H1 (cell line): ENCODE measurements at places on chromosomes 4 and X.

DNA sequence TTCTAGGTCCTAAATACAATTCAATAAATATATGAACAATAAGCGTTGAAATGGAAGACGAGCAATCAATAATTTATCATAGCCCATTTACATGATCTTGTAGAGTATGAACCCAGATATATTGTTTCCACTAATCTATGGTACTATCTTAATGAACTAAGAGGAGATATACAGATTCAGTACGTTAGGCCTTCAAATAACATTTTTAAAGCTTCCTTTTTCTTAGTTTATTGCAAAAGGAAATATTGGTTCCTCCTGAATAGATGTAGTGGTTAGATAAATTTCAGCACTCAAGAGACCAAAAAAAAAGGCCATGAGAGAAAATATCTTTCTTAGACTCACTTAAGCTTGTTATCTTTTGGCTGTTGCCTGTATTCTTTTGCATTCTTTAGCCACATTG, 147.5 kb upstream of the PITX2 start:
- no peak for DNase-seq

- no peak for DNase-seq
These were observed 514.4 kb downstream of the RPA4 start for GRCh38 chrX:97398030-97398551.

GRCh38 chr4:531076-531475, 32.1 kb downstream of the PIGG start:
- no peak for DNase-seq

DNA sequence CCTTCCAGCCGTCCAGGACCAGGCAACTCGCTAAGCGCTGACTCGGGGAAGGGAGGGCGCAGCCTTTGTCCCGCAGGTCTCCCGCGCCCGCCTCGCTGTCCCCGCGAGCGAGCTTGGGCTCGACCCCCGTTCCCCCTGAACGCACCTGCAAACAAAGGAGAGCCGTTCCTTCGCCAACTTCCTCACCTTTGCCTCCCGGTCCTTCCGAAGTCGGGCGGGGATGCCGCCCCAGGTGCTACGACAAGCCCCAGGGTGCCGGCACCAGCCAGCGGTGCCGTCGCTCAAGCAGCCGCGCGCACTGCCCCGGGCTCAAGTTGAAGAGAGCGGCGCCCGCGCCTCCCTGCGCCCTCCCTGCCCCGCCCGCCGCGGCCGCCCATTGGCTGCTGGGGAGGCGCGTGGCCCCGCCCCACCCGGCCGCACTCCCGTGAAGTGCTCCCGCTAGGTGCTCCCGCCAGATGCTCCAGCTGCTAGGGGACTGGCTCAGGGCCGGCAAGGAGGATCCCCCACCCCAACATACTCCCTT, 107.1 kb downstream of the NSUN7 start:
- DNase-seq: peak; percentile 90

GRCh38 chr4:10045481-10045880, 24.2 kb upstream of the SLC2A9 start:
- no peak for DNase-seq

DNA sequence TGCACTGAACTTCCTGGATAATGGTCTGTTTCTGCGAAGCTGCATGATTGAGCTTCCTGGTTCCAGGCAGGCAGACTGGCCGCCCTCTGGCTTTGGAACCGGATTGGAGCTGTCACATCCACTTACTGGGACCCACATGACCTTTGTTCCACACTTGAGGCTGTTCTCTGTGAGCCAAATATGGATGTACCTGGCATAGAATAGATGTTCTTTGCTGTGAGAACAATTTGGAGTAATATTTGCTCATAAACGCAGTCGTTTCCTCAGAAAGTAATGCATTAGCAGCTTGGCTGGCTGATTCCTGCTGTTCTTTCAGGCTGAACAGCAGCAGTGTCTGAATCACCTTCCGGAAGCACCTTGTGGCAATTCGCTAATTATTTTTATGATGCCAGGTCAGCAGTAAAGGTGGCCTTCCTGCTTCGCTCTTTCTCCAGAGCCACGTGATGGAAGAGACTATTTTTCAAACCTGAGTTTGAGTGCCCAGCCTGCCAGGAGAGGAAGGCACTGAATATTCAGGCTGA, 78.1 kb upstream of the BOD1L1 start:
- DNase-seq: no peak

- peak; percentile 85 for DNase-seq
These were observed 11.7 kb upstream of the GAGE10 start for GRCh38 chrX:49291615-49292337.

GRCh38 chr4:105246712-105247111, 100.0 kb downstream of the TET2 start:
- DNase-seq: no peak

DNA sequence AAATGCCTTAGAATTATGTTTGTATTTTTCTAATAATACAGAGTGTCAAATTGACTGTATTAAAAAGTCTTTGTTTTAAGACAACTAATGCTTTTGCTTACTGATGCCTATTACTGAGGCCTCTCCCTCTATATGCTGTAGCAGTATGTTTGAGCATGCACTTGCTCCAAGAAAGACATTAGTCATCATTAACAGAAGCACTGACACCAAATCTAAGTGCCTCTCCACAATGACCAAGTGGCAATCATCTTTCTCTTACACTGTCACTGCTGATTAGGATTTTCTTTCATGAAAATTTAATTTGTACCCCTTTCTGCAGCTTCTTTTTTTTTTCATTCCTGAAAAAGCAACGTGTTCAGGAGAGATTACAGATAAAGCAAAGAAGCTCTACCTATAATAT, 11.1 kb upstream of the MAB21L2 start:
- no peak for DNase-seq

GRCh38 chr4:108635070-108635655, 14.8 kb downstream of the RPL34 start:
- no peak for DNase-seq

DNA sequence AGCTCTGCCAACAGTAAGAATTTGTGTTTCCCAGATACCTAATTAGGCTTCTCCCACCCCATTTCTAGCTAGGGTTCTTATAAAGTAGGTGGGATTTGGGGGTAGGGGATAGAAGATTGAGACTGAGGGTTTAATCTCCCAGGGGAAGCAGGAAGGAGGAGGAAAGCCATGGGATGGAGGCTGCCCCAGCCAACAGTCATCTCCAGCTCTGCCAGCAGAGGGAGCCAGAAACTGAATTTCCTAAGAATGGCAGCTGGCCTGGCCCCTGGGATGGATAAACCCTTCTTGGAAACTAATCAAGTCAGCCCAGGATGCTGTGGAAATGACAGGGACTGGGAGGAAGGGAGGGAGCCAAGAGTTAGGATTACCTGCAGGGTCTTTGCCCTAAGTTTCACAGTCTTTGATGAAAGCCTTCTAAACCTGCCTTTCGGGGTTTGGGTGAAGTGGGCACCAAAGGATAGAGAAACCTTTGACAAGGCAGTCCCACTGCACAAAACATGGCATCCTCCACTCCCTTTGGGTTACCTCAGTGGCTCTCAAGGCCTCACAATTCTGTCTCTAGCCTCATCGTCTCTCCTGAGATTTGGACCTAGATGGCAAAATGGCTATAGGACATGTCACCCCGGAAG, 6.7 kb upstream of the ERCC6L start:
- DNase-seq: peak; percentile 80
